ENCODE measurements at places on chromosomes 5 and 9.

GRCh38 chr5:143284521-143284920, 119.0 kb downstream of the NR3C1 start:
- no peak overlapping the region for H3K27ac ChIP-seq
- H3K4me1 ChIP-seq, result no peaks in the 10 kb centered on the region
- H3K27me3 ChIP-seq, result no peaks in the 10 kb centered on the region

DNA sequence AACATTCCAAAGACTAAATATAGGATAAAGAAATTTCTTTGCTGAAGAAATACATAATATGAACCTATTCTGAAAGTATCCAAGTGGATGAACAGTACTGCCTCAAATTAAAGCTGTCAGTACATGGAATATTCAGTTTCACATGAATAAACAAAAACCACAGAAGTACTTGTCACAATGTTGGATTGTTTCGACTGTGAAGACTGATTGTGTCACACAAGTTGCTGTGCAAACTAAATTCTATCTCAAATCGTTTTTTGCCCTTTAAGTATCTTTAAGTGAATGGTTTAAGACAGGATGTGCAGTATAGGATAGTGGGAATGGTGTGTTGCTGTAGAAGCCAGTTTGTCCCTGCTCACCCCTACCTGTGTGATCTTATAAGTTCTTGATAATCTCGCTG, 137.4 kb upstream of the OTULINL start:
- H3K4me1 ChIP-seq, result peaks cover 87% of the 10 kb centered on the region
- no peak for DNase-seq
- peak overlapping the region; percentile 83 for H3K27ac ChIP-seq
- no peak overlapping the region for H3K4me3 ChIP-seq
- no peaks in the 10 kb centered on the region for H3K36me3 ChIP-seq

- no peak overlapping the region for H3K4me3 ChIP-seq
- no peaks in the 10 kb centered on the region for H3K27me3 ChIP-seq
- peaks cover 4% of the 10 kb centered on the region for H3K4me1 ChIP-seq
- no peak overlapping the region for H3K27ac ChIP-seq
These were observed 21.9 kb upstream of the SPINK14 start for GRCh38 chr5:148146487-148146886.

- H3K27ac ChIP-seq, result no peak overlapping the region
- no peaks in the 10 kb centered on the region for H3K36me3 ChIP-seq
- DNase-seq, result no peak
These were observed 5.9 kb upstream of the NREP start for GRCh38 chr5:111762895-111763294.

DNA sequence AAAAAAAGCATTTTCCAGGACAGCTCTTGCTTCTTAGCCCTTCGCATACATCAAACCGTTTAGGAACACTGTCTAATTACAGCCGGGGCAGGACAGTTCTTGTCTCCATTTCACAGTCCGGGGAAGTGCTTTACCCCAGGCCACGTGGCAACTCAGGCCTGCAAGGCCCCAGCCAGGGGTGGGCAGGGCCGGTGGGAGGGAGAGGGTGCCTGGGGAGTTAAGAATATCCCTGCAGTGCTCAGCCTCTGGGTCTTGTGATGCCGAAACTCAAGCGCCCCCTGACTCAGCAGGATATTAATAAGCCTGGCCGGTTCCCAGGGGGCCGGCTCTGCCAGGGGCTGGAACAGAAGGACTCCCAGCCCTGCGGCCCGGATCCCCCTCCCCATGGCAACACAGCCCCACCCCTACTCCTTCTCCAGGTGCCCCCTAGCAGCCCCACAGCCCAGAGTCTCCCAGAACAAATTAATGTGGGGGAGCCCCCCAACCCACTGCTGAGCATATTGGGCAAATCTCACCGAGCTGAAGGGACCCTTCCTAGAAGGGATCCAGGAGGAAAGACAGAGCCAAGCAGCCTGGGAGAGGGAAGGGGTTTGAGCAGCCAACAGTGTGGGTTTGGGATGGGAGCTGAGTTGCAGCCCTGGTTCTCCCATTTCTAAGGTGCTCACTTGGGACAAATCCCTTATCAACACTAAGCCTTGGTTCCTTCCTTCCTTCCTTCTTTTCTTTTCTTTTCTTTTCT, 45.3 kb downstream of the PLPP7 start:
- no peaks in the 10 kb centered on the region for H3K27me3 ChIP-seq
- no peak overlapping the region for H3K27ac ChIP-seq
- no peak overlapping the region for H3K4me3 ChIP-seq
- no peaks in the 10 kb centered on the region for H3K36me3 ChIP-seq
- no peak for DNase-seq

DNA sequence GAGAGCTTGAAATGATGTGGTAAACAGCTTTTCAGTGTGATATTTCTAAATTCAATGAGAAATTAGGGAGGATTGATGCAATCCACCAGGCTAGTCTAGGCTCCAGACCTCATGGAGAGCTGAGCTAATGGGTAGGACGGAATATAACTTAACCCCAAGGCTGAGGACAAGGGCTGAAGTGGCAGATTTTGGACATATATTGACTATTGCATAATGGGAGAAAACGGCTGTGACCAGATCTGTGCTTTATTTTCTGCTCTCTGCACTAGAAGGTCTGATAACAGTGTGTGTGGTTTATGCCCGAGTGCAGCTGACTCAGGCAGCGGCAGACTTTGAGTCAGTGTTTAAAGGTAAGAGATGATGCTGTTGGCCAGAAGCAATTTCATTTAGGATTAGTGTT, 70.6 kb downstream of the ACTBL2 start:
- H3K36me3 ChIP-seq, result no peaks in the 10 kb centered on the region
- H3K27ac ChIP-seq, result no peak overlapping the region
- no peaks in the 10 kb centered on the region for H3K27me3 ChIP-seq
- no peak overlapping the region for H3K4me3 ChIP-seq

Measured in neural crest cell (in vitro differentiated cells).